ENCODE measurements at places on chromosomes 7 and 10.

DNA sequence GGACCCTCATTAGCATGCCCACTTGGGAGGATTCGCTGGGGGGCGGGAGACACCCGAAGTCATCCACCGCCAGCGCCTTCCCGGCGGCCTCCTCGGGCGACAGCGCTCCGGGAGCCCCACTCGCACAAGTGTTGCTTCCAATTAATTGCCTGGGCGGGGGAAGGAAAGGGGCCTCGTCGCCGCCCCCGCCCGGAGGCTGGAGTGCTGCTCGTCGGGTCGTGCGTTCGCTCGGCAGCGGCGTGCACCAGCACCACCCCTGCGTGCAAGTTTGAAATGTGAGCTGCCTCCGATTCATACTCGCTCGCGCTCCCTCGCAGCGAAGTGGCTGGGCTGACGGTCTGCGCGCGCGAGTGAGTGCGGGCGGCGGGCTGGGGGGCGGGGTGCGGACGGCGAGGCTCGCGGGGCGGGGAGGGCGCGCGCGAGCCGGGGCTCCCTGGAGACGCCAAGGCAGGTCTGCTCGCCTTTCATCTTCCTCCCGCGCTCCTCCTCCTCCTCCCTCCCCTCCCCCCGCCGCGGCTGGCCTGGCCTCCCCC lies 104.6 kb upstream of the PPIF start:
- DNase-seq = peak; percentile 39

DNA sequence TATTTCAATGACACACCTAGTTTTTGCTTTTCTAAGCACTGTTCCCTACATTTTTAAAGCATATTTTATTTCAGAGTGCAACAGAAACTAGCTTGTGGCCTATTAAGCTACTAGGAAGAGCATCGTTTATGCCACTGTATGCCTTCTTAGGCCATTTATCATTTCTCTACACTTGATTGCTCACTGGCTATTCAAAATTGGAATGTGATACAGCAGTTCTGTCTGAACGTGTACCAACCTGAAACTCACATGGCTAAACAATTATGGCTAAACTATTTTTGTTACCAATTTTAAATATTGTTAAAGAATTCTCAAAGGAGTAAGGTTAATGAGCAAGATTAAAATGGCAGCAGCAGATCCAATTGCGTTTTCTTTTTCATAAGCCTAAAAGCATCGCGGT lies 105.2 kb downstream of the GSAP start:
- no peak for DNase-seq

DNA sequence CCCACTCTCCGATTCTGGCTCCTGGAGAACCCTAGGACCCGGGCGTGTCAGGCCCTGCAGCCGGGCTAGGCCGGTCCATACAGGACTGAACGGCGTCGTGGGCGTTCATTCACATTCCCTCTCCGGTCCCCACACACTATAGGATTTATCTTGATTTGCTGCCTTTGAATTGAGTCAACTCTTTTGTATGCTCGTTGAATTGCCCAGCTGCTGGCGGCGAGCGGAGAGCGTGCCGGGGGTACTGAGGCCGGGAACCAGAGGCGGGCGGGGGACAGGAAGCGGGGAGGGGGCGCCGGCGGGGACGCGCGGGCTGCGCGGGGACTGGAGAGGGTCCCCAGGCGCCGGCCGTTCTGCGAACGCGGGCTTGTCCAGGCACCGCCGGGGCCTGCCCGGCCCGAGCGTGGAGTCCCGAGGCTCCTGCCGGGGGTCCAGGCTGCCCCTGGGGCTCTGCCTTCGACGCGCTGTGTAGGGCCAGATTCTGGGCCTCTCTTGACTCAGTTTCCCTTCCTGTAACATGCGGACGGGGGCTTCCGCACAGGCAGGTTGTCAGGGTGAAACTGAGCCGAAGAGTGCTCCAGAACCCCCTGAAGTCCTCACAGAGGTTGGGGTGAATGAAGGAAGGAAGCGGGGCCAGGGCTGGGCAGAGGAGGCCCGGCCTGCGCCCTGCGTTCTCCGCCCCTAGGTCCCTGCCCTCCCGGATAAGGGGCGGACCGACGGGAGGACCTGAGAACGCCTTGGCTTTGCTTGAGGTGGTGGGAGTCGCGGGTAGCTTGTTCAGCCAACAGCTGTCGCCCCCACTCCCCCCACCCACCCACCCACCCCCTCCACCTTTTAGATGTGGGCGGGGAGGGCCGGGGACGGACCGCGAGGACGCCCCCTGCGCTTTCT lies 769 bp upstream of the ELFN1 start:
- DNase-seq = no peak

DNA sequence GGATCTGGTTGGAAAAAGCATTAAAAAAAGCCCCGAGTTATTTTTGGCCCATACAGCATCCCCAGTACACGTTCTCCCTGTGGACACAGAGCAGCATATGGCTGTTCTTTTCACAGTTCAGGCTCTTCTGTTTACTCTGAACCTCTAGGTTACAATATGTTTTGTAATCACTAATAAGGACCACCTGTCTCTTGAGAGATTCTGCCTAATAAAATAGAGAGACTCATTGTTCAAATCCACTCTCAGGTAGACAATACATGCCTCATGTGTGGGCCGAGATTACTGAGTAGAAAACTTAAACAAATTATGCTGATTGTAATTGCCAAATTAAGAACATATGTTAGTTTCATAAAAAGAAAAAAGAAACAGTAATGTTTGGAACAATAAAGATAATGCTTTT lies 647.7 kb downstream of the GRM8 start:
- DNase-seq = no peak

- DNase-seq = no peak
These were observed 26.0 kb upstream of the ITGA8 start for GRCh38 chr10:15745751-15746150.

GRCh38 chr7:28005075-28005846 lies 175.3 kb downstream of the JAZF1 start:
- DNase-seq = no peak

GRCh38 chr7:17719998-17720397 lies 220.3 kb downstream of the SNX13 start:
- DNase-seq = no peak

GRCh38 chr10:85538601-85539000 lies 828.0 kb downstream of the GRID1 start:
- no peak for DNase-seq

GRCh38 chr10:10938676-10939075 lies 79.0 kb upstream of the CELF2 start:
- DNase-seq = no peak

GRCh38 chr10:129063877-129064276 lies 403.2 kb upstream of the MGMT start:
- no peak for DNase-seq

DNA sequence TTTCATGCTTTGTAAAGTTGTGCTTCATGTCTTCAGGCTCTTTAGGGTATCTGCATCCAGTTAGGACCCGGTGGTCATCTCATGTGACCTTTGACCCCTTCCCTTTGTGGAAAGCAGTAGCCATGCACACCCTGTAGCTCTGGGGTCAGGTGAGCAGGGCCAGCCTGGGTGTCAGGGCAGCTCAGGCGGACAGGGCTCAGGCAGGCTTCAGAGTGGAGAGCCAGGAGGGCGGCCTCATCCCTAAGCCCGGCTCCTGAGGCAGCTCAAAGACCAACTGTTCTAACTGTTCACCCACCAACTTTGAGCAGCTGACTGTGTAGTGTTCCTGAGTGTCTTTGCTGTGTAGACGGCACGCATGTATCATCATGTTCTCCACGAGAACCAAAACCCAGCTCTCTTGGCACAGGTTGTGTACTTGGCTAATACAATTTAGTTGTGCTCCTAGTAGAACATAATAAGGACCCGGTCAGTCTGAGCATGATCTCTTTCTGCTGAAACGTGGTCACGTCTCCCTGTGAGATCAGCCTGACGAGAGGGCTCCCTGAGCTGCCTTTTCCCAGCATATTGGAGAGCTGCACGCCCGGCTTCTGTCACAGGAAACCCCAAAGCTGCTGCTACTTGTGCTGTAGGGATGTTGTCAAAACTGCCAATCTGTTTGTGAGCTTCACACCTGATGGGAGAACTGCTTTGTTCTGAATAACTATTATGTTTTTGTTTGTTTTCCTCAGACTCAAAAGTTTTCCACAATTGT lies 30.0 kb downstream of the EEPD1 start:
- DNase-seq = no peak

GRCh38 chr10:72080042-72080975 lies 8.0 kb downstream of the SPOCK2 start:
- DNase-seq = no peak

- DNase-seq = no peak
These were observed 47.8 kb upstream of the LRRC17 start for GRCh38 chr7:102864958-102865357.

DNA sequence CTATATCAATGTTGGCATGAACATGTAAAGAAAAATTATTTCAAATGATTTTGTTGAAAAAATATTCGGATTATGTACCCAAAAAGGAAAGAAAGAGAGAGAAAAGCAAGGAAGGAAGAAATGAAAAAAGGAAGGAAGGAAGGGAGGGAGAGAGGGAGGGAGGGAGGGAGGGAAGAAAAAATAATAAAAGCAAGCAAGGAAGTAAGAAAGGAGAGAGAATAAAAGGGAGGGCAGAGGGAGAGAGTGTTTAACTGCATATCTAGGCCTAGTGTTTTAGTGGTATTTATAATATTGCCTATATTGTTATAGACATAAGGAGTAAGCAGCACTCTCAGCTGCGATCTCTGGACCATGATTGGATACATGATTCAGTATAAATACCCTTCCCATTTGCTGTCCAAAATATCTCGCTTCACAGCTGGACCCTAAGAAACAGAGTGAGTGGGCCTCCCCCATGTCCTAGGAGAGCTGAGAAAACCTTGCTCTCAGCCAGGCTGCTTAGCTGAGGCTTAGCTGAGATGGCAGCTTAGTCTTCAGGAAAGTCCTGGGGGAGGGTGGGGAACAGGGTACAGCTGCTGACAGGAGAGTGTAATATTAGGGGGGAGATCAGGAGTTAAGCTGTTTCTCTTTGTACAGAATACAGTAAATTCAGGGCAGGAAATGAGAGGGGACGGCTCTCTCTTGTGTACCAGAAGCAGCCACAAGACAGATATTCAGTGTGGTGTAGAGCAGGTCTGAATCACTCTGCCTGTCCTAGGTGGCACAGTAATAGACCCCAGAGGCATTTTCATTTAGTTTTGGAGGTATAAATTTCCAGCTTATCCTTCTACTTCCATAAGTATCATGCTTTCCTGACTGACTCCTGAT lies 66.8 kb upstream of the TARP start:
- DNase-seq = no peak

DNA sequence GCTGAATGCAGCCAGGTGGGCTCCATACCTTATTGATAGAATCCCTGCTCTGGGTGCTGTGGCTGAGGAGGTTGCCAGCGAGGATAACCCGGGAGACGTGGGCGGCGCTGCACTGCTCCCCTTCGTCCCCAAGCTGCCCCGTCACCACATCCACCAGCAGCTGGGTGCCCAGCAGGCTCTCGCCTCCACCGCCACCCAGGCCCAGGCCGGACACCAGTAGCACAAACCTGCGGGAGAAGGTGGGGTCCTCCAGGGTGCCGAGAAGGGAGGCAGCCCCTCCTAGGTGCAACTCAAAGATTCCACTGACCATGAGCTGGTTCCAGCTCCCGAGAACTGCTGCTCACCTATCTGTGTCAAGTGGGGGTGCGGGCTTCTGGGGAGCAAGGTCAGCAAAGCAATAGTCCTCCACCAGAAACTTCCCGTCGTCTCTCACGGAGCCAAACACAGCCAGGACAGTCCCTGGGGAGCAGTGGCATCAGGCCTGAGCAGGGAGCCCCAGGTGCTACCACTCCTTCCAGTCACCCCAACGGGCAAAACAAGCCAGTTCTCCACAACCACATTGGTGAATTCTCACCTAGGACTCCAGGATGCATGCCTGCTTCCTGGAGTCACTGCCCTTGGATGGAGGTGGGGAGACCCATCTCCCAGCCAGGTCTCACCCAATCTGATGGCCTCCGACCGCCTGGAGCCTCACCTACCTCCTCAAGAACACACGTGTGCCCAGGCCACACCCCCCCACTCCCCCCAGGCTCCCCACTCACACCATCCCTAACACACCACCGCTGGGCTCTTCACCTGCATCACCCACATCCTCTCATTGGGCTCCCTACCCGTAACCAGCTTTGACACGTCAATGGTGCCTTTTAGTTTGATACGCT lies 6.3 kb downstream of the POLD2 start:
- DNase-seq = no peak

GRCh38 chr10:75651417-75651816 lies 220.0 kb downstream of the LRMDA start:
- no peak for DNase-seq

GRCh38 chr7:121473645-121474300 lies 77.7 kb upstream of the FAM3C start:
- no peak for DNase-seq

DNA sequence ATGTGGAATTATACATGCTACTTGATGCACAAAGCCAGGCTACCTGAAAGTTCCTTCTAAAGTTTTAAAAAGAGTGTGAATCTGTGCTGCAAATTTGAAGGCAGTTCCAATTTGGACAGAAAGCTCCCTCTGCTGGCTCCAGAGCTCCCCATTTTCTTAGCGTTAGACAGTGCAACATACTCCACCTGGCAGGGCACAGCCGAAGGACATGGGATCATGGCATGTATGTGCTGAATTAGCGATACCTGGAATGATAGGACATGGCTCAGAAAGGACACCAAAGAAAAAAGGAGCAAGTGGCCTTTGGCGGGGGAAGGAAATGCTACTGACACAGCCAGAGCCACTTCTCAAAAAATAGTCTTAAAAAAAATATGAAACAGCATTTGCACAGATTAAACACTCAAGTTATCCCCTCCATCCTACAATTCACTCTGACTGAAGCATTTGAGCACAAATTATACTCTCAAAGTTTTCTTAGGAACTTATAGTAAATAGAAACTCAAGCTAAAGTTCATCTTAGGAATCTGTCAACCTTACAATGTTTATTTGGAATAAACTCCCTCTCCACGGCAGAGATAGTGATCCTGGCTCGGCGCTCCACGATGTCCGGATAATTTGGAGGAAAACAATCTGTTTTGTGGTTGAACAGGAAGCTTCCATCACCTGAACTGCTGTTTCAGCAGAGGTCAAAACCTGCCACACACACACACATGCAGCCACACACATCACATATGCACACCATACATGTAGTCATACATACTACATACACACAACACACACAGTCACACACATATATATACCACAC lies 80.0 kb downstream of the C7orf25 start:
- no peak for DNase-seq
